Psoas muscle (tissue), 8 donors: ENCODE measurements at places on chromosomes 4 and X.

- H3K36me3 ChIP-seq, result no peaks in the 10 kb centered on the region
- H3K4me3 ChIP-seq, result no peak overlapping the region
- H3K27ac ChIP-seq, result no peak overlapping the region
- H3K27me3 ChIP-seq, result no peaks in the 10 kb centered on the region
Measured at GRCh38 chr4:82123934-82124333, 249.9 kb downstream of the HNRNPD start.

GRCh38 chrX:149145845-149146285 lies 359.2 kb downstream of the IDS start:
- H3K4me3 ChIP-seq, result no peak overlapping the region
- no peak overlapping the region for H3K27ac ChIP-seq

DNA sequence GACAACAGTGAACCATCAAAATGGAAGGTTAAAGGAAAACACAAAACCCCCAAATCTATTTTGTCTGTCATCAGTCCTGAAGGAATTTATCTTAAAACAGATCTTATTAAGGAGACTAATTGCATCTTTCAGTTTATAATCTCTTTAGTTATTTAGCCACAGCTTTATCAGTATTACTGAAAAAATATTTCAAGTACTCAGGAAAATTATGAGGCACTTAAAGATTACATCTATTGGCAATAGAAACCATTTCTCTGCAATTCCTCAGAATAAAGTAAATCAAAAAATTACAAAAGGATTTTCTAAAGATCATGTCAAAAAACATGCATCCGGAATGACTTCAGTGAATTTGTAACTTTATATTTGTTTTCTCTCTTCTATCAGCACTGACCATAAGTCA lies 35.2 kb downstream of the ANTXR2 start:
- no peak overlapping the region for H3K27ac ChIP-seq
- H3K4me1 ChIP-seq, result peaks cover 7% of the 10 kb centered on the region
- no peaks in the 10 kb centered on the region for H3K36me3 ChIP-seq

DNA sequence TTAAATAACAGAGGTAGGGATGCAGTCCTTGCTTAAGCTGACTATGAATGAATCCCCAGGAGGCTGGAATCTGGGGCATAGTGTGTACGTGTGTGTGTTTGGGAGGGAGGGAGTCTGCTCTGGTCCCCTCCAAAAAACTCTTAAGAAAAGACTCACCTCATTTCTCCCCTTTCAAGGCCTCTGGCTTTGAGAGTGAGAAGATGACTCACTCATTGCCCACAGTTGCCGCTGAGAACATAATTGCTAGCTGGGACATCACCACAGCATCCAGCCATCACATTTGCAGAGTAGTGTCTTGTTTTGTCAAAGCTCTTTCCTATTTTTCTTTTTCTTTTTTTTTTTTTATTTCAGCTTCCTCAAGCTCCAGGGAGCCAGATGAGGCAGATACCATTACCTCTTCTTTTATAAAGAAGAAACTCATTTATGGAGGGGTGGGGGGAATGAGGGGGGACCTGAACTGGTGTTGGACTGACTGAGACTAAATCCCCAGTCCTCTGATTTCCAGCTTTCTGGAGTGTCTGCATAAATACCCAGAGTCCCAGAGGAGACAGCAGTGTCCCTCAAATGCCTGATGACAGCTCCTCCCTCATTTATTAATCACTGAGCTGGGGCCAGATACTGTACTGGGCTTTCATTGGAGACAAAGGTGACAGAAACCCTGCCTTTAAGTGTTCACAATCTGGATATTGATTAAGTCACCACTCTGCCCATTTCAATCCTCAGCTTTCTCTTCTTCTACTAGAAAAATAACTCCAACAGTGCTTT lies 61.9 kb upstream of the LAS1L start:
- H3K4me1 ChIP-seq, result peaks cover 14% of the 10 kb centered on the region
- H3K36me3 ChIP-seq, result no peaks in the 10 kb centered on the region
- peak overlapping the region; percentile 58 for H3K27ac ChIP-seq

- H3K27me3 ChIP-seq, result no peaks in the 10 kb centered on the region
- H3K36me3 ChIP-seq, result no peaks in the 10 kb centered on the region
- H3K4me3 ChIP-seq, result no peak overlapping the region
- no peak overlapping the region for H3K27ac ChIP-seq
Measured at GRCh38 chr4:178894126-178894525, 1451.9 kb upstream of the AGA start.

DNA sequence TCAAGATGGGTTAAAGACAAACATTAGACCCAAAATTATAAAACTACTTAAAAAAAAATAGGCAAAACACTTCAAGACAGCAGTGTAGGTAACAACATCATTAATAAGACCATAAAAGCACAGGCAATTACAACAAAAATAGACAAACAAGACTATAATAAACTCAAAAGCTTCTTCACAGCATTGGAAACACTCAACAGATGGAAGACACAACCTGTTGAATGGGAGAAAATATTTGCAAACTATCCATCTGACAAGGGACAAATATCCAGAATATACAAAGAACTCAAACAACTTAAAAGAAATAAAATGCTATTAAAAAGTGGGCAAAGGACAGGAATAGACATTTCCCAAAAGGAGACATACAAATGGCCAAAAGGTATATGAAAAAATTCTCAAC lies 170.7 kb downstream of the HHIP start:
- H3K4me1 ChIP-seq, result no peaks in the 10 kb centered on the region
- no peak overlapping the region for H3K27ac ChIP-seq
- no peaks in the 10 kb centered on the region for H3K36me3 ChIP-seq
- DNase-seq, result no peak
- H3K4me3 ChIP-seq, result no peak overlapping the region

DNA sequence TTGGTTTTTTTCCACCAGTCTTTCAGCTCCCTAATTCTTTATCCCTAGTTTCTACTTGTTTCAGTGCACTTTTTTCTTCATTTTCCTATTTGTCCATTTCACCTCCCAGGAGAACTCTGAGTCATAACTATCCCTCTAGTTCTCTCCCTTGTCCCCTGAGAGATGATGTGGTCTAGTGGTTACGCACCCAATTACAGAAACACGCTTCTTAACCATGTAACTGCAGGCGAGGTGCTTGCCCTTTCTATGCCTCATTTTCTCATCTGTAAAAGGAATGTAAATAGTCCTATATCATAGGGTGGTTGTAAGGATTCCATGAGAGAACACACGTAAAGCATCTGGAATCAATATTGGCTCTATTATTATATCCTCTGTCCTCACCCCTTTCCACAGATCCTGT lies 8.8 kb upstream of the GRPR start:
- no peak overlapping the region for H3K4me3 ChIP-seq
- no peaks in the 10 kb centered on the region for H3K4me1 ChIP-seq
- no peak for DNase-seq
- H3K36me3 ChIP-seq, result no peaks in the 10 kb centered on the region

DNA sequence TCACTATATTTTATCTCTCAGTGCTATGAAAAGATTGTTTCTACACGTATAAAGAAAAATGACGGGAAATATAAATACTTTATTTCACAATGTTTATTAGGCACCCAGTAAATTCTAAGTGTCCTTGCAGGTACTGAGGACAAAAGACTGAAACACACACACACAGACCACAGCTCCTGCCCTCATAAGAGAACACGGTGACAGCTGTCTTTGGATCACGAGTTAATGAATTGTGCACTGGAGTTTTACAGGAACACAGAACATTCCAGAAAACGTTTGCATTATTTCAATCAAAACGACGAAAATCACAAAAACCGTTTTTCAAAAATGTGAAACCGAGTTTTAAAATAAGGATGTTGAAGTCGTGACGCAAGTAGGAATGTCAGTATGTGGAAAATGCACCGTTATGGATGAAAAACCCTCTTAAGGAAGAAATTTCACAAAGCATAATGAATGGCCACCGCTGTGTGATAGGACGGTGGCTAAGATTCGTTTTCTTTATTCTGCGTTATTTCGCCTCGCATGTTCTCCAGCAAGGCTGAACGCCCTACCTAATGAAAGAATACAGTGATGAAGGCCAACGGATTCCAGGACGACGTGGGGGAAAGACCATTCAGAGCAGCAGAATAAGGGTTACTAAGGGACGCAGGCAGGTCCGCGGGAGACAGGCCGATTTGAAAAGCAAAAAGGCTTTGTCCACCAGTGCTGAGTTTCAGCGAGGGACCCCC lies 24.2 kb downstream of the FAM156A start:
- H3K4me1 ChIP-seq, result no peaks in the 10 kb centered on the region
- no peaks in the 10 kb centered on the region for H3K36me3 ChIP-seq
- peak overlapping the region; percentile 89 for H3K4me3 ChIP-seq
- H3K27ac ChIP-seq, result peak overlapping the region; percentile 96
- no peak for DNase-seq
- no peaks in the 10 kb centered on the region for H3K27me3 ChIP-seq

DNA sequence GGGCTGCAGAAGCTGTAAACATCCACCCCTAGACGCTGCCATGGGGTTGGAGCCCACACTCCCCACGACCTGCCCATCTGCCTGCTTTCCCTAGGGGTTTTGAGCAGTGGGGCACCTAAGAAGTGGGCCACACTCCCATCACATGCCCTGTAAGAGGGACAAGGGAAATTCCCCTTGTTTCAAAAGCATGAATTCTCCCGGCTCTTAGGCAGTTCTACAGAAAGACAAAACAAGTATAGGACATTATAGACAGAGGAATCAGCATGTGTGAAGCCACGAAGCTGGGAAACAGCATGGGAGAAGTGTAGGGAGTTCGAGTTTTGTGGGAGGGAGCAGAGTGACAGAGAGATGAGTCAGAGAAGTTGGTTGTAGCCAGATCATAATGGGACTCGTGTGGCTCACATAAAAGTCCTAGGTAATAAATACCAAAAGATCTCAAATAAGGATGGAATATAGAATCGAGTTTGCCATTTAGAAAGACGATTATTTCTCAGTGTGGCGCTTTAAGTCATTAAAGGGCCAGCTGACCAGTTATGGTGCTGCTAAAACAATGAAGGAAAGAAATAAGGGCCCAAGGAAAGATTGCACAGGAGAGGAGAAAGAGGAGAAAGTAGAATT lies 23.9 kb downstream of the APOO start:
- no peak for DNase-seq
- H3K4me3 ChIP-seq, result no peak overlapping the region
- no peaks in the 10 kb centered on the region for H3K4me1 ChIP-seq

GRCh38 chr4:8171984-8172924 lies 13.6 kb upstream of the ABLIM2 start:
- H3K4me1 ChIP-seq, result peaks cover 48% of the 10 kb centered on the region
- H3K27me3 ChIP-seq, result no peaks in the 10 kb centered on the region
- no peak for DNase-seq
- no peaks in the 10 kb centered on the region for H3K36me3 ChIP-seq

- no peak overlapping the region for H3K4me3 ChIP-seq
- peaks cover 27% of the 10 kb centered on the region for H3K27me3 ChIP-seq
- no peak for DNase-seq
- H3K27ac ChIP-seq, result no peak overlapping the region
Measured at GRCh38 chrX:103396186-103396585, 19.8 kb downstream of the BEX3 start.
